Kidney glomerular epithelial cell (primary cell): ENCODE measurements at places on chromosomes 3 and 15.

DNA sequence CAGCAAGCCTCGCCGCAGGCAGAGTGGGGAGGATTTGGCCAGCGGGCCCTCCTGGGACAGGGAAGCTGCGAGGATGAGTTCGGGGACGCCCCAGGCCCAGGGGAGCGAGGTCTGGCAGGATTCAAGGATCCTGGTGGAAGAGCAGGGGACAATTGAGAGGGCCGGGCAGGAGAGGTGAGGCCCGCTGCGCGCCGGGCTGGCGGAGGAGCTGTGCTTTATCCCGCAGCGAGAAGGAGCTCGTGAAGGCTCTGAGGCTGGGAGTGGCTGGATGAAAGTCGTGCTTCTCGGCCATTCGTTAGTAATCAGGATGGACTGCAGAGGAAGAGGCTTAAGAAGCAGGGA, 3.6 kb downstream of the SLC51A start:
- DNase-seq = no peak

- peak; percentile 20 for DNase-seq
Observed at GRCh38 chr3:8485141-8485870, 16.3 kb upstream of the LMCD1 start.

DNA sequence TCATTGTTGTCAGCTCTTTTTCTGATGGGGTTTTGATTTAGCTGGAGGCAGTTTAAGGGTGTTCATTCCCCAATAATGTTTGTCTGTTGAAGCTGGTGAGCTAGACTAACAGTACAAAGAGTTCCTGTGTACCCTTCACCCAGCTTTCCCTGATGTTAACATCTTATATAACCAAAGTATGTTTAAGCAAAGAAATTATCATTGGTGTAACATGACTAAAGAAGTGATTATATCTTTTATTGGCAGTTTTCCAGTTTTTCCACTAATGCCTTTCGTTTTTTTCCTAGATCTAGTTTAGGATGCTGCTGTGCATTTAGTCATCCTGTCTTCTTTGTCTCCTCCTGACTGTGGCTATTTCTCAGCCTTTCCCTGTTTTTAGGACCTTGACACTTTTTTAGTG, 165.6 kb downstream of the LPP start:
- DNase-seq = no peak

GRCh38 chr3:182737825-182738224, 55.5 kb upstream of the ATP11B start:
- no peak for DNase-seq

GRCh38 chr3:100899440-100900091, 93.7 kb downstream of the ABI3BP start:
- no peak for DNase-seq

DNA sequence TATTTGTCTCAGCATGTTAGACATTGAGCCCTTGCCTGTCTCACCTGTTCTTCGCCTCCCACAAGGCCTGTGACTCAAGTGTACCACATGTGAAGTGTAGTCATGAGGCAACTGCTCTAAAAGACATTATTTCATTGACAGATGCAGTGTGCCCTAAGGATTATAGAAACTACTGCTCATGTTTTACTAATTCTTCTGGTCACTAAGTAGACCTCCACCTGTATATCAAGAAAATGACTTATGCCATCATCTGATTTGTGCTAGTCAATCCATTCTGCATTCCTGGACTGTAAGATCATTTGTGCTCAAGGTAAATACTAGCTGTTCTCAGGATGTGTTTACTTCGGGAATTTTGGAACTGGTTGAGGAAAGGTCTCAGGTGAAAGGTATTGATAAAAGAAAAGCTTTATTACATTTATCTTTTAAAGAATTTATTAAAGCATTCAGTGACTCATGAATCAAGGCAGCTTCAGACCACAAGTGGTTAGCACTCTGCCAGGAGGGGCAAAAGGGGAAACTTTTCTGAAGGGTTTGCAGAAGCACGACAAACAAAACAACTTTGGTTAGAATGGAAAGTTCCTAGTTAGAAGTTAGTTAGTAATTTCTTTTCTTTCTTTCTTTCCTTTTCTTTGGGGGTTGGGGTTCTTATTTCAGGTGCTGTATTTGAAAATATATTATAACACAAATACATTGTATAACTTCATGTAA, 465.3 kb upstream of the CBLB start:
- peak; percentile 68 for DNase-seq

GRCh38 chr3:194748225-194748624, 62.5 kb downstream of the FAM43A start:
- DNase-seq = no peak

DNA sequence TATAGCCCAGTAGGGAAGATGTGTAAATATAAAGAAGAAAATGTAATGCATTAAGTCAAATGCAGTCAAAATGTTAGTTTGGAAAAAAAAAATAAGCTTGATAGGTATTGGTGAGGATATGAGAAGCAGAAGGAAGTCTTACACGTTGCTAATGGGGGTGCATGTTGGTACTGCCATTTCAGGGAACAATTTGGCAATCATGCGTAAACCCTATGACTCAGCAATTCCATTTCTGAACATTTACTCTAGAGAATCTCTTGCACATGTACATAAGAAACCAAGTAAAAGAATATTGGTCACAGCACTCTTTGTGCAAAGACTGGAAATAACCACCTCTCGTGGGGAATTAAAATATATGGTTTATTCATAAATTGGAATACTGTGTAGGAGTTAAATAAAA, 35.5 kb upstream of the TIMP4 start:
- peak; percentile 10 for DNase-seq

DNA sequence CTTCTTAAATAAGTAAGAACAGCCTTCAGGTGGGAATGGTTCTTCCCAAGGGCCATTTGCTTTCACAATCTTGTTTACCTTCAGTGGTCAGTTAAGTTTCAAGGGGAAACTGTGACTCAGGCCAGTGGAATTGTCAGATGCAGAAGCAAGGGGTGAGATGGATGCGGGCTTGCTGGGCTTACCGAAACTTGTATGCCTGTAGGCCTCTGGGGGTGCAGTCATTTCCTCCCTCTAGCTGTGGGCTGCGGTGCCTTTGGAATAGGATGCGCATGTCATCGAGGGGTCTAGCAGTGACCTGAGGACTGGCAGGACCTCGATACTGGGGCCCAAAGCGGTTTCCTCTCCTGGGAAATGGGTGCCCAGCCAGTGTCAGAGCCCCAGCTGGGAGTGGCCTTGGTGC, 121.6 kb downstream of the EEFSEC start:
- peak; percentile 22 for DNase-seq

DNA sequence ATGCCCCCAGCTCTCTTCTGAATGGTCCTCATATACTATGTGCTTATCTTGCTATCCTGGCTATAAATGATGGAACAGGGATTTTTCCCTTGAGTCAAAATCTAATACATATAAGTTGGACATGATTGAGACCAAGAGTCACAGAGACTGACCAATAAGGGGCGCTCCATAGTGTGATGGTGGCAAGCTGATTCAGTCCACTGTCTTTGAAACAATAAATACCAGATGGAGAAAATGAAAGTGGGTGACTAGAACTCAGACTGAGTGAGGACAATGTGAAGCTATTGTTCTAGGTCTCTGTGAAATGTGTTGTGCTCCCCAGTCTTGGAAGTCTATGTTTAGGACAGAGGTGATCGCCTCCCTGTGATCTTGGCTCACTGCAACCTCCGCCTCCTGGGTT, 10.6 kb upstream of the FSTL1 start:
- DNase-seq = no peak

DNA sequence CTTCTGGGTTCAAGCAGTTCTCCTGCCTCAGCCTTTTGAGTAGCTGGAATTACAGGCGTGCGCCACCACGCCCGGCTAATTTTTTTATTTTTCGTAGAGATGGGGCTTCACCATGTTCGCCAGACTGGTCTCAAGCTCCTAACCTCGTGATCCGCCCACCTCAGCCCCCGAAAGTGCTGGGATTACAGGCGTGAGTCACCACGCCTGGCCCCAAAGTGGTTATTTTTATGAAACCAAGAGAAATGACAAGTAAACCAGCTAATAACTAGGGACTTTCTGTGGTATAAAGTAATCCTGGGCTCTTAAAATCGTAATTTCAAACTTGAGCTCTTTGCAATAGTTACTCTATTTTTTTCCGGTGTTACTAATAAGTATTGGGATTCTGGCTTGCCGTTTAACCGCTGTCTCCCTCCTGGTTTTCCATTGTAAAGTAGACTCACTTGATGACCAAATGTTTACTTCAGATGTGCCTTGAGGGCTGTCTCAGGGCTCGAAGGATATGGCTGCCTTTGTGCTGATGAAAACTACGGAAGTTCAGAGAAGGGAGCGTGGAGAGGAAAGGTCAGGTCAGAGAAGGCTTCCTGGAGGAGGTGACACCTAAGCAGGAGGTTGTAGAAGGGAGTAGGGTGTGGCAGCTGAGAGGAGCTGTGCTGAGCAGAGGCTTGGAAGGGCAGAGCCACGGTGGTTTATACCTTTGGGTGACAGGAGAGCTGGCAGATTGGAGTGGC, 4.2 kb downstream of the ZSCAN2 start:
- no peak for DNase-seq

DNA sequence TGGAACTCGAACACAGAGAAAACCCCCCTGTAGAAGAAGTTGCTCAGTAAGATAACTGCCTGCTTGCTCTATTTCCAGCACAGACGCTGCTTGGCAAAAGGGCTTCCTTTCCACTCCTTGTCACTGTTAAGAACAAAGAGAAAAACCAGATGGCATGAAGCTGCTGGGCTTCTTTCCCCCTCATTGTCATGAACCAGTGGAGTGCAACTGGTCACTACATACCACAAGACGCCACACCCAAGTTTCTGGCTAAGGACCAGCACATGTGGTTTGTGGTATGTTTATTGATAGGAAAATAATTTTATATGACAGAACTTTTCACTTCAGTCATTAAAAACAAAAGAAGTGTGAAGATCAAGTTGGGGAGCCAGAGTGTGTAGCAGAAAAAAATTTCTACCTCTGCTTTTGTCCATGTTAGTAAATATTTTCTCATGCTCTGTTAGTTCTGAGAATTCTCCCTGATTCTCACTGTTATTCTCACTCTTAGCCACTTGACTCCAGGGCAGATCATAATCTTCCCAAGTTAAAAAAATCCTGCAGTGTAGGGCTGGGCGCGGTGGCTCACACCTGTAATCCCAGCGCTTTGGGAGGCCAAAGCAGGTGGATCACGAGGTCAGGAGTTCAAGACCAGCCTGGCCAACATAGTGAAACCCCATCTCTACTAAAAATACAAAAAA, 37.9 kb downstream of the CLK3 start:
- DNase-seq = peak; percentile 84

GRCh38 chr3:39146611-39147591, 6.5 kb downstream of the CSRNP1 start:
- DNase-seq = peak; percentile 89

DNA sequence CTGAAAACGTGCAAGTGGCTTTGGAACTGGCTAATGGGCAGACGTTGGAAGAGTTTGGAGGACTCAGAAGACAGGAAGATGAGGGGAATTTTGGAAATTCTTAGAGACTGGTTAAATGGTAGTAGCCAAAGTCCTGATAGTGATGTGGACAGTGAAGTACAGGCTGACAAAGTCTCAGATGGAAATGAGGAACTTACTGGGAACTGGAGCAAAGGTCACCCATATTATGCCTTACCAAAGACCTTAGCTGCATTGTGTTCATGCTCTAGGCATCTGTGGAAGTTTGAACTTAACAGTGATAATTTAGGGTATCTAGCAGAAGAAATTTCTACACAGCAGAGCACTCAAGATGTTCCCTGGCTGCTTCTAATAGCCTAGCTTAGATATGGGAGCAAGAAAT, 28.6 kb upstream of the SERPINI2 start:
- no peak for DNase-seq

DNA sequence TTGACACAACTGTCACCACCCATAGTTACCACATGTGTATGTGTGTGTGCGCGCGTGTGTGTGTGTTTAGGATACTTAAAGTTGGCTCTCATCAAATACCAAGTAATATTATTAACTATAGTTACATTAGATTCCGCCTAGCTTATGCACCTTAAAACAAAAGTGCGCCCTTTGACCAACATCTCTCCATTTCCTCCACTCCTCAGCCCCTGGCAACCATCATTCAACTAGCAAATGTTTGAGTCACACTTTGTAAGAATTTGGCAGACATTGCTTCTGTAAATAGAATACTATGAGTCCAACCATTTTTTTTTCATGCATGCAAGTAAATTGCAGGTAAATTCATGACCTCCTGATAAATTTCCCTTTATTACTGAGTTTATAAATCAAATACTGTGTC, 169.3 kb downstream of the GBE1 start:
- DNase-seq = no peak
